Left hindlimb (tissue), 1 donor: ENCODE measurements at places on chromosomes 3 and 15.

GRCh38 chr15:77575203-77575934, 57.3 kb downstream of the LINGO1 start:
- DNase-seq: peak; percentile 25

GRCh38 chr3:38004415-38005075, 14.0 kb downstream of the VILL start:
- peak; percentile 72 for DNase-seq

DNA sequence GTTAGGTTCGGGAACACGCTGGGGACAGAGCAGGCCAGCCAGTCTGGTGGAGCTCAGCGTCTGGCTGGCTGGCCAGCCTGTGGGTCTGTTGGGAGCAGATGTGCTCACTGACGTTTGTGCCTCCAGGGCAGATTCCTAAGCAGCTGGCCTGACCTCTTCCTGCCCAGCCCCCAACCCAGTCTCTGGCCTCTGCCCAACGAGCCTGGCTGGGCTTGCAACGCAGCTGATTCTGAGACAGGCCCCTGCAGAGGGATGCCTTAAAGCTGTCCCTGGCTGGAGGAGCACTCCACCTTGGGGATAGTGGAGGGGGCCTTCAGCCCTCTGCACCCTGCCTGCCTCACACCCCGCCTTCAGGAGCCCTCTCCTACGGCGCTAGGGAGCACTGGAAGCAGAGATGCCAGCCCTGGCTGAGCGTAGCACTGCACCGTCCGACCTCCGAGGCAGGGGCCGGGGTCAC, 46.0 kb downstream of the KLF13 start:
- DNase-seq: peak; percentile 73

- DNase-seq: no peak
Measured at GRCh38 chr15:95894407-95894956, 436.0 kb upstream of the NR2F2 start.

DNA sequence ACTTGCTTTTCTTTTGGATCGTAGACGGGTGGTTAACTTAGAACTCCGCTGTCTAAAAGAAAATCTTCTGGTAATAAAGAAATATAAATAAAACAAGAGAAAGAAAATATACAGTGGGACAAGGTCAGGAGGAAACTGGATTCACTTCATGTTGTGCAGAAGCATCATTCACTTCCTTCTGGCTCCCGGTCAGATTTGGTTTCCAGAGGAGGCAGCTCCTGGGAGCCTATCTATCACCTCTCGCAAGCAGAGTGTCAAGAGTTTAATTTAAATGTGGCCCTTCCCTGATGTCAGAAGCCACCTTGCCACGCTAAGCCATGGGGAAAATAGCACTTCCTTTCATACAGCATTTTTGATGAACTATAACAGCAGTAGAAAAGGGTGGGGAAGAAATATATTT, 139.1 kb downstream of the NSMCE3 start:
- DNase-seq: no peak
